ENCODE measurements at places on chromosomes 1 and 21.

DNA sequence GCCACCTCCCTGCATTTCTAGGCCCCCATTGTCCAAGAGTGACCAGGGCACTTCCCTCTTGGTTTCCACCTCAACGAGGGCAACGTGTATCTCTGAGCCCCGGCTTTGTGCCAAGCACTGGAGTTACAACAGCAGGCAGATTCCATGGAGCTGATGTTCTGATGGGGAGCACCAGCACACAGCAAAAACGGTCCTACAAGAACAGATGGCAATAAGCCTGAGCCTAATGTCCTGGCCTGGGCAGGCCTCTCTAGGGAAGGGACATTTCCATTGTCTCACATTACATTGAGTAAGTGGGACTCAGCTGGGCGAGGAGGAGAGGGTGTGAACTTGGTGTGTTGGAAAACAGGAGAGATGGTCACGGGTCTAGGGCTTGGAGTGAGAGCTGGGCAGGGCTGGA lies 27.2 kb upstream of the NPPB start:
- no peak for DNase-seq

DNA sequence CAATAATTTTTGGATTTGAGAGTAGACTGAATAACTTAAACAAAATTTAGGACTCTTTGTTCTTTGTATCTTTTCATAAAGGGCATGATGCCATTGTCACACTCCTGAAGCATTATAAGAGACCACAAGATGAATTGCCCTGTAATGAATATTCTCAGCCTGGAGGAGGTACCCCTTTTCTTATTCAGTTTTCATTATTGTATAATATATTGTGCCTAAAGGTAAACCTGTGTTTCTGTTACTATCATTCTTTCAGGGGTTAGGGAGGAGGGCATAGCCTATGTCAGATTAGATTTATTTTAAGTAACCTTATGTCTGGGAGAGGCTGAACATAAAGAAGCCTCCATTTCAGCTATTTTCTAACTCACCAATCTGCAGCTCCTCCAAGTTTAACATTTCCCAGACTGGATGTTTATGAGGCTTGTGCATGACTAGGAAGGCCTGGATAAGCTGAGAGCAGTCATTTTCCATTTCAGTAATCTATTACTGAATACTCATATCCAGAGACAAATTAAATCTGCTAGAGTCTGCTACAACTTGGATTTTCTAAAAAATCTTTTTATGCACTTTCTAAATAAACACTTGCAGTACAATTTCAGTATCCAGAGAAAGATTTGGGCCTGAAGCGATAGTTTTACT lies 132.1 kb downstream of the TNNI3K start:
- no peak for DNase-seq

- no peak for DNase-seq
Observed at GRCh38 chr1:181152892-181153633, 64.6 kb downstream of the IER5 start.

GRCh38 chr1:92886886-92887419 lies 55.1 kb downstream of the RPL5 start:
- DNase-seq, result no peak

GRCh38 chr1:20507248-20507563 lies 745 bp downstream of the MUL1 start:
- DNase-seq, result no peak

All from HS-5 (cell line).